GM18507 (cell line): ENCODE measurements at places on chromosomes 12 and 14.

GRCh38 chr14:46048127-46048526 lies 603.5 kb downstream of the RPL10L start:
- DNase-seq, result no peak

- no peak for DNase-seq
Measured at GRCh38 chr14:23299211-23299957, 3.3 kb downstream of the PPP1R3E start.

GRCh38 chr12:66165141-66165540 lies 4.7 kb downstream of the TMBIM4 start:
- DNase-seq, result no peak

DNA sequence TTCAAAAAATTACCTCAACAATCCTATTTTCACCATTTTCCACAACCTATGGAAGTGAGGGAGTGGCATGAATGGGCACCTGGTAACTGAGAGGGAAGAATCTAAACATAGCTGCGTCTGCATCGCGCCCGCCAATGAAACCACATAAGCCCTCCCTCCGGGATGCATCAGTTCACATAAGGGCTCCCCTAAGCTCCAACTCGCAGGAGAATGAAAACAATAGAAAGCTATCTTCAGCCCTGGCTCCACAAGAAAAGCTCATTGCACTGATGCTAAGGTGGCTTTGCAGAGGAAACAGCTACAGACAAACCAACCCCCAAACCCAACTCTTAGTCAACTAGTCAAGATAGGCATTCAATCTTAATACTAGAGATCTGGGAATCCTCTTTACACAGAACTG lies 173.3 kb downstream of the FOXN3 start:
- no peak for DNase-seq

- no peak for DNase-seq
Measured at GRCh38 chr14:101500061-101500460, 61.2 kb upstream of the DIO3 start.

DNA sequence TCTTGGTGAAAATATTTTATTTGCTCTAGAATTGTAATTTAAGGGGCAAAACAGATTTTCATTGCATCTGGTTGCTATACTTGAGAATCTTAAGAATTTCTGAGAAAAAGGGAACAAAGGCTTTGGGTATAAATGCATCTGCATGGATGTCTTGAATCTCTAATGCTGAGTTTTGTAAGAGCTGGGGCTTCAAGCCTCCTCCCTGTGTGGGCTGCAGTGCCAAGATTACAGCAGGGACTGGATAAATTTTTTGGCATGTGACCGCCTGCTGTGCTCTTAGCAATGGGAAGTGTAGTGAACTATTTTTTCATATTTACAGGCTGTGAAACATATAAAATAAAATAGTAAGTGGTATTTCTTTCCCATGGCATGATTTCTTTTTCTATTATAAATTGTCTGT lies 70.0 kb downstream of the SLC38A6 start:
- DNase-seq, result no peak

GRCh38 chr12:40263616-40264409 lies 39.0 kb downstream of the LRRK2 start:
- DNase-seq, result no peak

DNA sequence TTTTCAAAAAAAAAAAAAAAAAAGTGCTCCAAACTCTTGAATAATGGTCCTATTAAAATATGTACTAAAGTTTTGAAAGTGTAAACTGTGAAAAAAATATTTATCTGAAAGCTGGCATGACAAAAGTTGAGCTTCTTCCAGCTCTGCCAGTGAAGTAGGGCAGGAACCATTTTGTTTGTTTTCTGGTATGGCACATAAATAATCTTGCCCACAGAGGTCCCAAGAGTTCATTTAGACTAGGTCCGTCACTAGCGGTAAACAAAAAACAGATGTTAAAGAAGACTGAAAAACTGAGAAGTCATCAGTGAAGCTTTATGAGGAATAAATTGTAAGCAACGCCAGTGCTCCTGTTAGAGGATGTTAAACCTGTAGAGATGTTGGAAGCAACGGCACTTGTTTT lies 7.0 kb downstream of the ERP27 start:
- DNase-seq, result no peak
